ENCODE measurements at places on chromosomes 1 and 21.

DNA sequence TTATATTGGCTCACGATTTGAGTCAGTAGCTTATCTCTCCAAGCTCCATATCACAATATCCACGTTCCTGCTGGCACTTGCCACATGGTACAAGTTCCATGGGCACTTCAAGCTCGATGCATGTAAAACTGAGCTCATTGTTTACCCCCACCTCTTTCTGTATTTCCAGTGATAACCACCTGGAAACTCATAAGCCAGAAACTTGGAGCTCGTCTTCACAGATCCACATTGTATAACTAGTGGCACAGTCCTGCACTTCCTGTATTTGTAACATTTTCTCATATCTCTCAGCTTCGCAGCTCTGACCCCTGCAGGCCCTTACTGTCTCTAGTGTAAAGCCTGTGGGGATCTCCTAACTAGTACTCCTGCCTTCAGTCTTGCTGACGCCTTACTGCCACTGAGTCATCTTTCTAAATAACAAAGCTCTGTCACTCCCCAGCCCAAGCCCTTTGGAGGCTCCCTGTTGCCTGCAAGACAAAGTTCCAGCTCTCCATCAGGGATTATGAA is 6.5 kb upstream of the C2CD4D start:
- DNase-seq = no peak

DNA sequence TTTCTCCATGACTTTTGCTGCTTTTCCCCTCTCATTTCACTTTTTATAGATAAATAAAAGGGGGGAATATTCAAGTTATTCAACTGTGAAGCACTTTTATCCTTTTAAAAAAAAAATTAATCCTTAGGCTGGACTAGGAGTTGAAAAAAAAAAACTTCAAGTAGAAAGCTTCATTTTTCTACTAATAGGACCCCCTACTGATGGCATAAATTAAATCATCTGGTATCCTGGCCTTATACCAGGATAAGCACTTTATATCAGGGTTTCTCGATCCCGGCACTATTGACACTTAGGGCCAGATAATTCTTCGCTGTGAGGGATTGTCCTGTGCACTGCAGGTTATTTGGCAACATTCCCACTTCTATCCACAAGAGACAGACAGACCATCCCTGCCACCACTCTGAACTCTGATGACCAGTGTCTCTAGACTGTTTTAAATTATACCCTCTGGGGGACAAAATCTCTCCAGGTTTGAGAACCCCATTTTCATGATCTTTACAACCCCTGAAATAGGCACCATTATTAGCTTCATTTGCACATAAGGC is 17.6 kb downstream of the USP33 start:
- no peak for DNase-seq

DNA sequence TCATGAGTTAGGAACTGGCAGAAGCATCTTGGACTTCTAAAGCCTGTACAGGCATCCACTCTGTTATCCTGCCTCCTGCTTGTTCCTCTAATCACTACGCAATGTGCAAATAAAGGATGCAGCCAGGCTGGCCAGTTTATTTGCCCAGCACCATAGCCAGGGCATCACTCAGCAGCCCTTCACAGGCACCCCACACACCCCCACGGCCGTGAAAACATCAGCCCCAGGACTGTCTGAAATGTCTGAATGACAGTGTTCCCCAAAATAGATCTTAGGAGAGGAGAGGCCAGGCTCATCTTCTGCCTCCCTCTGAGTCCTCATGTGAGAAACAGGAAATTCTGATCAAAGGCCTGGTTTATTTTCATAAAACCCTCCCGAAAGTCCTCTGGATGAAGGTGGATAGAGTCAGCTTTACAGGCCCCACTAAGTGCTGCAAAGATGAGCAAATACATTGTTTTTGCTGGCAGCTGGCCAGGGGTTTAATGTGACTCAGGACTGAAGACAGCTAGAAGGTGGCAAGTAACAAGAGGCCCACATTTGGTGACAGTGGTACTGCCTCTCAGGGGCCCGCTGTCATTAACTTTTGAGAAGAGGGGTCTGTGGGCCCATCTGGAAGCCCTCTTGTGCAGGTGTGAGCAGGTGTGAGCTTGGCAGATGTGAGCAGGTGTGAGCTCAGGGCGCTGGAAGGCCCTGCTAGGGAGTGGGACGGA is 32.9 kb downstream of the GRHL3 start:
- no peak for DNase-seq

DNA sequence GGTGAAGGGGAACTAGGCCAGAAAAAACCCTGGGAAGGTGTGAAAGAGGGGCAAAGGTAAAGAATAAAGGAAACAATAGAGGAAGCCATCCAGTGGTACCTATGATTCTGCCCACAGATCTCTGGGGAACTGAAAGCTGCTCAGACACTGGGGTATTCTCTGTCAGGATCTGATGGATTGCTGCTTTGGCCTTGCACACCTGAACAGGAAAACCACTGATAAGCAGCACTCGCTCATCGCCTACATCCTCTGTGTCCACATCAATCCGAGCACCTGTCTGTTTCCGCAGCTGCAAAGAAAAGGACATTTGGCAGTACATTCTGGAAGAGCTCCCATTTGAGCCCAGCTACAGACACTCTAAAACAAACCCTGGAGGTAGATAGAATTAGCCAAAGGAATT is 10.4 kb downstream of the TDRKH start:
- DNase-seq = no peak

All from right kidney (tissue), 9 donors.